ENCODE measurements at places on chromosomes 16 and 17. TPM values are rescaled to one million over a fixed set of nuclear protein-coding genes. Genes with fewer than 3 reads are reported as not detected.
A peak's percentile ranks its signal among the peaks of the same experiment; 100 is the strongest.

- DNase-seq: no peak
- H3K27me3 ChIP-seq: no peaks in the 10 kb centered on the region
- no peaks in the 10 kb centered on the region for H3K36me3 ChIP-seq
- peaks cover 18% of the 10 kb centered on the region for H3K4me1 ChIP-seq
- H3K4me3 ChIP-seq: no peak overlapping the region
Measured at GRCh38 chr16:49659356-49659755, 196.6 kb downstream of the ZNF423 start.

GRCh38 chr16:31216422-31217135 lies at the start of gene PYDC1:
PYDC1 (minus strand) TSS chr16:31217135; CDS start chr16:31217028, 107 bp downstream.
- H3K27me3 ChIP-seq: no peaks in the 10 kb centered on the region
- peaks cover 17% of the 10 kb centered on the region for H3K4me1 ChIP-seq
- H3K4me3 ChIP-seq: peak within 1 kb of the TSS; percentile 8
- no peak for DNase-seq

DNA sequence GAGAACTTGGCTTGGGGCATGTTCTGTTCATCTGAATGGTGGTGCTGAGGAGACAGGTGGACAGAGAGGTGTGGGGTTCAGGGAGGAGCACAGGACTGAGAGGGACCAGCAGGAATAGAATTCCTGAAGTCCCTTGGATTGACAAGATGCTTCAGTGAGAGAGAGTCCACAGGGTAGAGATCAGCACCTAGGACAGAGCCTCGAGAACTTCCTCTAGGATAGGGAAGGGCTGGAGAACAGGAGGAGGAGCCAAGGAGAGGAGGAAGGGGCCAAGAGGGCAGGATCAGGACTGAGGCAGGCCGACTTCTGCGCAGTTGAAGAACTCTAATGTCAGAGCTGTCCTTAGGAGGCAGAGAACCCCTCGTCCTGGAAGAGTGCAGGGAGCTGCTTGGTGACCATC lies 138.4 kb downstream of the PRKCB start:
- H3K4me3 ChIP-seq: no peak overlapping the region
- DNase-seq: no peak
- no peaks in the 10 kb centered on the region for H3K27me3 ChIP-seq
- no peak overlapping the region for H3K27ac ChIP-seq
- H3K36me3 ChIP-seq: no peaks in the 10 kb centered on the region

- no peaks in the 10 kb centered on the region for H3K36me3 ChIP-seq
- no peak overlapping the region for H3K4me3 ChIP-seq
- H3K4me1 ChIP-seq: no peaks in the 10 kb centered on the region
- DNase-seq: no peak
- H3K27ac ChIP-seq: no peak overlapping the region
Measured at GRCh38 chr16:1763521-1764511, 7.5 kb downstream of the NME3 start.

GRCh38 chr16:89828199-89828869 lies at the start of gene SPIRE2:
SPIRE2 (plus strand) TSS chr16:89828475; CDS start chr16:89828551, 76 bp downstream.
- no peaks in the 10 kb centered on the region for H3K4me1 ChIP-seq
- H3K27ac ChIP-seq: peak within 1 kb of the TSS; percentile 38
- peak within 1 kb of the TSS; percentile 42 for H3K4me3 ChIP-seq
- no peaks in the 10 kb centered on the region for H3K27me3 ChIP-seq
- DNase-seq: peak; percentile 73
- H3K36me3 ChIP-seq: no peaks in the 10 kb centered on the region

DNA sequence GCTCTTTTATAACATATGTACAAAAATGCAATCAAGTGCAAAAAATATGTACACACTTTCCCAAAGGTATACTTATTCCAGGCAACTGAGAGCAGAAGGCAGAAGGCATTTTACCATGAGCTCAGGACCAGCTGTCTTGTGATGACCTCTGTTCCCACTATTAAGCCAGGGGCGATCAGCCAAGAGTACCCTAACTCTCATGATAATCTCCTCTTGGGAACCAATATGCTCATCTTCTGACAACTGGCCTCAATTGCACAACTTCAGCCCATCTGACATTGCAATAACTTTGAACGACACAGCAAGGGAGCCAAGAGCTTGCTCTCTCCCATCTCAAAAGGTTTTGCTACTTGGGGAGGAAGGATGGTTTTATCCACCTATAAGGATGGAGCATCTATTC lies 471.9 kb downstream of the HS3ST3B1 start:
- no peak for DNase-seq
- no peaks in the 10 kb centered on the region for H3K27me3 ChIP-seq
- H3K36me3 ChIP-seq: no peaks in the 10 kb centered on the region
- H3K4me3 ChIP-seq: no peak overlapping the region

- H3K4me1 ChIP-seq: no peaks in the 10 kb centered on the region
- no peak for DNase-seq
- no peaks in the 10 kb centered on the region for H3K27me3 ChIP-seq
- H3K27ac ChIP-seq: no peak overlapping the region
- H3K36me3 ChIP-seq: no peaks in the 10 kb centered on the region
- H3K4me3 ChIP-seq: no peak overlapping the region
Measured at GRCh38 chr17:52233632-52234031, 75.1 kb upstream of the CA10 start.

DNA sequence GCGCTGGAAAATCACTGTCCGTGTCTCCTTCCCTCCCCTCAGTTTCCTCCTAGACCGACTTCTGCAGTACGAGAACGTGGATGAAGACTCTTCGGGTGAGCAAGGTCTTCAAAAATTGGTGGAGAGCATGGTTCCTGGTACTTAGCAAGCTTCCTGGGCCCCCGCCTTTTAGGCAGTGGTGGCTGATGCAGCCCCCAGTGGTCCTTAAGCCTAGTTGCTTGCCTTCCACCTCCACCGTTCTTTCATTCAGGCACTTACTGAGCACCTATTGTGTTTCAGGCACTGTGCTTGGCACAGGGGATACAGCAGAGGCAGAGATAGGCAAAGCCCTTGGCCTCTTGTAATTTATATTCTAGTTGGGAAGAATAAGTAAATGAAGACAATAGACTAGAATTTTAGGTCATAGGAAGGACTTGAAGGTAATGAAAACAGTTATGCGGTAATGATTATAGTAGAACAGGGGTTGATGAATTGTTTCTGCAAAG lies 767 bp downstream of the INO80E start:
- DNase-seq: no peak
- H3K36me3 ChIP-seq: peaks cover 48% of the 10 kb centered on the region
- H3K27ac ChIP-seq: peak overlapping the region; percentile 98
- peaks cover 5% of the 10 kb centered on the region for H3K4me1 ChIP-seq
- no peaks in the 10 kb centered on the region for H3K27me3 ChIP-seq

PYDC1 gene
- total RNA-seq: not detected

TM4SF5 gene
- total RNA-seq: not detected

GRCh38 chr16:22073350-22073749 lies 19.0 kb upstream of the VWA3A start:
- no peak for DNase-seq
- H3K4me1 ChIP-seq: no peaks in the 10 kb centered on the region
- no peak overlapping the region for H3K27ac ChIP-seq

- H3K27me3 ChIP-seq: no peaks in the 10 kb centered on the region
- H3K27ac ChIP-seq: no peak overlapping the region
Measured at GRCh38 chr17:65139101-65139764, 2.1 kb downstream of the RGS9 start.

ARL4D gene
- total RNA-seq: not detected

G6PC1 gene
- total RNA-seq: 81.3 TPM

SLC52A1 gene
- total RNA-seq: 12.9 TPM

GRCh38 chr16:68902003-68902968 lies 59.0 kb downstream of the TANGO6 start:
- no peak overlapping the region for H3K4me3 ChIP-seq
- no peak overlapping the region for H3K27ac ChIP-seq
- H3K36me3 ChIP-seq: no peaks in the 10 kb centered on the region
- DNase-seq: peak; percentile 63
- H3K27me3 ChIP-seq: no peaks in the 10 kb centered on the region

TMEM220 gene
- 14.6 TPM for total RNA-seq
